ENCODE measurements at places on chromosomes 7 and 10.

DNA sequence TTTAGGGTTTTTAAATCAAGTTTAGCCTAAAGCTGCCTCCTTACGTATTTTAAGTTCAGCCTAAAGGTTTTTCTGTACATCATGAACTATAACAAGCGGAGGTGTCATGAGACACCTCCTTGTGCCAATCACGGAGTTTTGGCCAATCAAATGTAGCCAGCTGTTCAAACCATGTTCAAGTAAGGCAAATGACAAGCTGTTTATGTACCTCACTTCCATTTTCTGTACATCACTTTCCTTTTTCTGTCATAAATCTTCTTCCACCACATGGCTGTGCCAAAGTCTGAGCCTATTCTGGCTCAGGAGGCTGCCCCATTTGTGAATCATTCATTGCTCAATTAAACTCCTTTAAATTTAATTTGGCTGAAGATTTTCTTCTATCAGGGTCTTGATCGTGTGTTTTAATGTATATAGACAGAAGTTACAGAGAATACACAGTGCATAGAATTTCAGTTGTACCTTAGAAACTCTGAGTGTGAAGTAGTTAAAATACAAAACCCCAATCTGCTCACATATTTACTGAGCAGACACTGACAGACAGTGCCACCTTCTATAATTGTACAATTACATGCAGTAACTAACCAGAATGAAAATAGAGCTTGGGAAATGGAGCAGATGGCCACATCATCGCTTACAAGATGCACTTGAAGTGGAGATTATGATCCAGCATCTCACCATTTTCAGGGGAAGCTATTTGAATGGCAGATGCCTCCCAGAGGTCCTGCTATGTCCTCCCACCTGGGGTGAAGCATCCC, 76.9 kb upstream of the LANCL2 start:
- DNase-seq, result no peak

GRCh38 chr7:2072042-2072441, 160.7 kb downstream of the MAD1L1 start:
- DNase-seq, result no peak

GRCh38 chr10:106011250-106011649, 1153.3 kb downstream of the SORCS1 start:
- no peak for DNase-seq

DNA sequence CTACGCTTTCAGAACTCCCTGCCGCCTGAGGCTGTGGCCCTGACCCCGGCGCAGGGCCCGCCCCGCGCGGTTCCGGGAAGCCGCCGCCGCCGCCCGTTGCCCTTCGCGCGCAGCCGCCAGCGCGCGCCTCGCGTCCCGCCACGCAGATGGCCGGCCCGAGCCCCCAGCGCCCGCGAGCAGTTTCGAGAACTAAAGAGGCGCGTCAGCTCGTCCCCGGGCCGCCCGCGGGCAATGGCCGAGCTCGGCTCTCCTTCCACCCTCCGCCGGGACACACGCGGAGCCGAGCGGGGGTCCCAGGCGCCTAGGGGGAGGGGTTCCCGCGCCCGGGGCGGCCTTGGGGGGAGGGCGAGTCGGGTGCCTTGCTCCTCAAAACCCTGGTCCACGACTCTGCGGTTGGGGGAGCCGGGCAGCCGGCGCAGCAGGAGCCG, 1.8 kb downstream of the HNRNPF start:
- DNase-seq, result no peak

- DNase-seq, result no peak
Measured at GRCh38 chr10:130934293-130935127, 377.0 kb downstream of the TCERG1L start.

DNA sequence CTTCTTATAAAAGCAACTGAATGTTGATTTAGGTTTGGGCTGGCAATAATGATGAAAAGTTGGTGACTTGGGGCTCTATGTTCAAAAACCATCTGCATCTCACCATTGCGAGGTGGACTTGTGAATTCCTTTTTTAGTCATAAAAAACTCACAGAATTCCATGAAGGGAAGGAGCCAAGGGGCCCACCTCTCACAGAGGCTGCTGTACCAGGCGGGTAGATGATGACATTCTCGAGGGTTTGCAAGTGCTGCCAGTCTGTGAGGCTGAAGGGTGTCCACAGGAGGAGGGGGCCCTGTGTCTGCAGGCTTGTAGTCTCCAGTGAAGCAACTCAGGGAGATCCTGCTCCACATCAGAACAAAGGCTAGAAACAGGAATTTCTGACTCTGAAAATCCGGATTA, 195.5 kb upstream of the ZNF32 start:
- no peak for DNase-seq

- peak; percentile 65 for DNase-seq
Measured at GRCh38 chr10:124864421-124865193, 63.0 kb downstream of the ABRAXAS2 start.

DNA sequence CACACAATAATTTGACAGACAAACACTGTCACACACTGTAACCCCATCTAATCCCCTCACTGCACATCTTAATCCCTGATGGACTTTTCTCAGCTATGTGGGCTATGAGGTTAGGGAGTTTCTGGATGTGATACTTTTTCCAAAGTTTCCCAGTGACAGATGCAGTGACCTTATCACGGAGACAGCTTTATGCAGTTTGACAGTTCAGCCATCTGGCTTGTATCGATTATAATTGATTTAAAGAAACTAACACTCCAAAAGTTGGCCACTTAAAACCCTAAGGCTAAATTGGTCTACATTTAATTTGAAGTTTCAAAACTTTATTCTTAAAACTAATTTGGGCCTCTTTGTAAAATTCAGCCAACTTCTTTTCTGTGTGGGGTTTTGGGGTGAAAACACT, 196.7 kb downstream of the SDK1 start:
- DNase-seq, result no peak

GRCh38 chr10:100083623-100084022, 2.0 kb upstream of the CPN1 start:
- no peak for DNase-seq

GRCh38 chr7:19317461-19317860, 172.2 kb upstream of the FERD3L start:
- DNase-seq, result no peak

- DNase-seq, result no peak
Measured at GRCh38 chr7:151088019-151088855, 2.0 kb downstream of the AGAP3 start.

GRCh38 chr10:120019568-120019967, 127.0 kb downstream of the SEC23IP start:
- DNase-seq, result no peak

DNA sequence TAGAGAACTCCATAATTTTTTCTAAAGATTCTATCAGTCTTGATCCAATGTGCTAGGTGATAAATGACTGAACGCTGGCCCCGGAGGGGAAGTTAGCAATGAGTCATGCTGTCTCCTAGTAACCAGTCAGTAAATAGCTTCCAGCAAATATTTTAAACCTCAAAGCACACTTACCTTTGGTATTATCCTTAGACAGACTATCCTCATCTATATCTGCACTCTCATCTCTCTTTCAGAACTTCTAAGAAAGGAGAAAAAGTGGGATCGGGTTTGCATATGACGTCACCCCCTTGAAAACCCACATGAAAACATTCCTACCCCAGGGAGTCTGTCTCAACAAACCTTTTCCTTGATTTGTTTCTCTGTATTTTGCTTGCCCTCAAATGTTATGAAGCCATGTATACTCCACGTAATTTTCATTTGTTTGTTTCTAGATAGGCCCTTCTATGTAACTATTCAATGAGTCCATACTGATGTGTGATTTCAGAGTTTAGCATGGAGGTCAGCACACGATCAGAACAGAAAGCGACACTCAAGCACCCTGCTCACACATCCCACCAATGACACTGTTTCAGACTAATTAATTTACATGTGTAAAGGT, 174.9 kb upstream of the NRP1 start:
- DNase-seq, result peak; percentile 75

- peak; percentile 90 for DNase-seq
Measured at GRCh38 chr7:26201247-26202018, at the start of gene CBX3. CBX3 (plus strand) TSS chr7:26201745; CDS start chr7:26202999, 1,254 bp downstream.

GRCh38 chr7:3636131-3636860, 335.2 kb downstream of the SDK1 start:
- no peak for DNase-seq

- no peak for DNase-seq
Measured at GRCh38 chr10:132627666-132628531, 90.3 kb downstream of the INPP5A start.

DNA sequence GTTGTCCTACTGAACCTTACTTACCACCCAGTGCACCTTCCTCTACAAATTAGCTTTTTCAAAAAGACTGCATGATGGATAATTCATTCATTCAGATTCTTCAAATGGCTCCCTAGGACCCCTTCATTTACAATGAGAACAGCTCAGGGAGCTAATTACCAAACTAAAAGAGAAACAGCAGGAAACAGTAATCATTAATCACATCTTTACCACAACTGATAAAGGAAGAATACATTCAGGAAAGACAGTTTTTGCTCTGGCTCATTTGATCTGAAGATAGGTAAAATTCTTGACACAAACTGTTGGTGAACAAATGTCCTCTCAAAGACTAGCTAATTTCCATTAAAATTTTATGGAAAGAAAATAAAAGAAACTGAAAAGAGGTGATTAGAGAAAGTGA, 1652.7 kb upstream of the LRRTM3 start:
- no peak for DNase-seq

- DNase-seq, result no peak
Measured at GRCh38 chr10:54585572-54585971, 215.5 kb downstream of the PCDH15 start.

DNA sequence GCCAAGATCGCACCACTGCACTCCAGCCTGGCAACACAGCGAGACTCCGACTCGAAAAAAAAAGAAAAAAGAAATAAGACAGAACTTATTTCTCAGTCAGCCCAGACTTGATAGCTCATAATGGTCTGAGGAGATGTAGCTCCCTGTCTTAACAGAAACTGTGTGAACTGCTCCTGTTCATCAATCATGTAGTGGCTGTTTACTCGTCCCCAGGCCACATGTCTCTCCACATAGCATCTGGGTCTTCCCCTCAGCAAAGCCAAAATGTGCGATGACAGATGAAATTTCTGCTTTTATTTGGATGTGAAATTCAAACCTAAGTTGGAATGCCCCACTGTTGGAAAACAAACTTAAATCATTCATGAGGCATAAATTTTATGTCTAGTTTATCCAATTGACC, 219.0 kb downstream of the CACNA2D1 start:
- no peak for DNase-seq

DNA sequence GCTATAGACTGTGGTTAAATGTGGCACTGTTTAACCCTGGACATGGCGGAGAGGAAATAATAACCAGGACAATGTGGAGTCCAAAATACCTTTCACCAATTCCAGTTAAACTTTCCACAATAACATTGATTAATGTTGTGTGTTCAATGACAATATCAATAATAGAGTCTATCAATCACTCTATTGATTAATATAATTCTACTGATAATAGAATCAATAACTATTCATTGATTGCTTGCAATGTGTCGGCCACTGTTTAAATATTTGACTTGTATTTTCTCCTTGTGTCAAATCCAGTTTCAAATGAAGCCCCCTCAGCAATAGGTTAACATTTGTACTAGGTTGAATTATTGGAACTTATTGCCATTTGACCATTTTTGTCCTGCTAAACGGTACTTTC, 187.0 kb downstream of the PTPN20 start:
- DNase-seq, result no peak

DNA sequence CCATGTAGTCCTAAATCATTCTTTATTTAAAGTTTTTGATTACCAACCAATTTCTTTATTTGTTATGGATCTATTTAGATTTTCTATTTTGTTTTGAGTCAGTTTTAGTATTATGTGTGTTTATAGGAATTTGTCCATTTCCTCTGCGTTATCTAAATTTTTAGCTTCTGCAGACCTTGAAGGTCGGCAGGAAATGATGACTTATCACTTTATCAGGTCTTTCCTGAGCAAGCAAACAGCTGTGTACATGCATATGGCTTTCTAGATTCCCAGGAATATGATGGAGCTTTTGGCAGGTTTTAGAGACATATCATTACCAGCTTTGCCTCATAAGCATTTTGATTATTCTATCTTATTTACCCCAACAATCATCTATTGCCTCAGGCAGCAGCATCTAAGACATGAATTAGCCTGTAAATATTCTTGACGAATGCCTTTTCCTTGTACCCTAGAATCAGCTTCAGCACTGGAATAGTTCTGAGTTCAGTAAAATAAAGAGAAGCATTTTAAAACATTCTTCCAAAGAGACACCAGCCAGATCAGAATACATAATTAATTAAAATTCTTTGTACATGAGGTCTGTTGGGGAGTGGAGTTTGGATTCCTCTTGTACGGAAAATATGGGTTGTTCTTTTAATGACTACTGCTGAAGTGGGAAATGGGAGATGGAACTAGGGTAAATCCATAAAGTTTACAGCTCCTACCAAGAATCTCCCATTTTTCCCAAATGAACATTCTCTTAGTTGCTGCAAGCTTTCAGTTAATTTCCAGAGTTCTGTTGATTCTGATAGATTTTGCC, 408.8 kb upstream of the SEMA3C start:
- no peak for DNase-seq

Data from breast epithelium (tissue), 4 donors.